ENCODE measurements at places on chromosomes 1 and 21.
A peak's percentile ranks its signal among the peaks of the same experiment; 100 is the strongest.

- no peak for DNase-seq
Observed at GRCh38 chr1:202565890-202566602, 144.2 kb downstream of the SYT2 start.

GRCh38 chr1:226649780-226650179, 89.3 kb downstream of the ITPKB start:
- DNase-seq = peak; percentile 66

GRCh38 chr1:172883844-172884243, 166.9 kb downstream of the TNFSF18 start:
- no peak for DNase-seq

DNA sequence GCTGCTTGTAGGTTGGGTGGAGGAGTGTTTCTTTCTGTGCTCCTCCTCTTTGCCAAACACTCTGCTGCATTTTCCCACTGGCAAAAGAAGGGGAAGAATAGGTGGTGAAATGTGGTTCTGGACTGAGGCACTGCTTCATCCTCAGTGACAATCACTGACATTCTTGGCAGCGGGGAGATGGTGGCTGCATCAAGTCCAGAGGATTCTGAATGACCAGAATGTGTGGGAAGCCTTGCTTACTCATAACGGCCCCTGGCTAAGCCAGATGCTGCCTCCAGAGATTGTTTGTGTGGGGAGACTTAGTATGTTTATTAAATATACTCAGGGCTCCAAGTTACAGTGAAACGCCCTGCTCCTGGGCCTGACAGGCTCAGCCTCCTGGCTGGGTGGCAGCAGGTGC, 160.3 kb downstream of the CACNA1E start:
- no peak for DNase-seq

GRCh38 chr1:201140235-201140940, 13.4 kb upstream of the ASCL5 start:
- no peak for DNase-seq

- DNase-seq = peak; percentile 85
Observed at GRCh38 chr21:29256126-29256910, 42.4 kb upstream of the BACH1 start.

DNA sequence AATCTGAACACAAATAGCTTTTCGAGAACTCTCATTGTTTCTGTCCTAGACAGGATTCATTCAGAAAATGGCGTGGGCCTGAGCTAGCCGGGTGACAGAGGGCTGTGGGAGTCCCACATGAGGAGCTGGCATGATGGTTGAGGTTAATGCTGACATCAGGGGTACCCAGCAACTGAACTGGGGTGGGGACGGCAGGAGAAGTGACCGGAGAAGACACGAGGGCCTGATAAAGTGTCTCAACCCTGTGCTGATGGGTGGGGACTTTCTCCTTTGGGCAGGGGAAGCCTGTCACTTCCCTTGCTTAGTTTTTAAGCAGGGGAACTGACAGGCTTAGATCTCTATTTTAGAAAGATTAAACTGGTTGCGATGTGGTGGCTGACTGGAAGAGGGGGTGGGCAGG, 14.6 kb downstream of the CHIT1 start:
- DNase-seq = no peak
